ENCODE measurements at places on chromosomes 7 and 10. TPM values are rescaled to one million over a fixed set of nuclear protein-coding genes. Genes with fewer than 3 reads are reported as not detected.

Gene SLC18A2
- 4.6 TPM for total RNA-seq

DNA sequence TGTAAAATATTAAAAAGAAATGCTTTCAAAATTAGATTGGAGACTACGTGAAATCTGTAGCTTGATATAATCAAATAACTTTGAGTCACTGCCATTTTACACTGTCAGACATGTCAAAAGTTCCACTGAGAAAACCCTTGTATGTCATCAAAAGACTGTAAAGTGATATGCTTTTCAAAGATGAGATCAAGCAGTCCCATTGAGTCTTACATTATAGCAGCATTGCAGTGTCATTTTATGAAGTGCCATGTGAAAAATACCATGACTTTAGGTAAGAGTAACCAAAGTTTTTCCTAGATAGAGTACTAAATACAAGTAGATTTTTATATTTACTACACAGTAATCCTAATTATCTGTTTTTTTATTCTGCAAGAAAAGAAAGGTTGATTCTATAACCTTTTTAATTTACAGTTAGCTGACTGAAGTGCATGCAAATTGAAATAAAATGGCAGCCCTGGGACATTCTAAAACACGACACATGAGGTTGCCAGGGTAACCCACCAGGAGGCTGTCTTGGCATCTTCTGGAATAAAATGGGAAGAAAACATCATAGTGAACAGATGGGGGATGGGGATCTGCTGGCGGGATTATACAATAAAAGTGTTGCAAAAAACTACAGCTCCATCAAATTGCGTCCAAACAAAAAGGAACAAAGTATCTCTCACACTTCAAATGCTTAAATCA lies 91.3 kb upstream of the TMEM106B start:
- H3K4me3 ChIP-seq: no peak overlapping the region
- no peaks in the 10 kb centered on the region for H3K36me3 ChIP-seq
- H3K4me1 ChIP-seq: no peaks in the 10 kb centered on the region
- H3K27ac ChIP-seq: no peak overlapping the region

DNA sequence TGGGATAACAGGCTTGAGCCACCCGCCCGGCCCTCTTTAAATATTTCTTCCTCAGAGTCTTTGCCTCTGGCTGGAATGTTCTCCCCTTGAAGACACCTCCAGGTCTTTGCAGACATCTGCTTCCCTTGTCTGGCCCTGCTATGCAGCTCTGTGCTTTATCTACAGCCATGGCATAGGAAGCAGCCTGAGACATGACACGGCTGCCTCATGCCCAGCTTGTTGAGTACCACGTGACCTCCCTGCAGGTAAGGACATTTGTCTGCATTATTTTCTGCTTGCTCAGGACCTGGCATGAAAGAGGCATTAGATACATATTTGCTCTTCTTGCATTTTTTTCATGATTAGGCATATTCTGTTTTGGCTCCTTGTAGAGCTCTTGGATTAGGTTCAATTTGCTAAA lies 113.8 kb upstream of the KLF6 start:
- no peak for DNase-seq
- H3K27ac ChIP-seq: no peak overlapping the region
- H3K36me3 ChIP-seq: no peaks in the 10 kb centered on the region
- no peaks in the 10 kb centered on the region for H3K27me3 ChIP-seq
- H3K4me3 ChIP-seq: no peak overlapping the region

DNA sequence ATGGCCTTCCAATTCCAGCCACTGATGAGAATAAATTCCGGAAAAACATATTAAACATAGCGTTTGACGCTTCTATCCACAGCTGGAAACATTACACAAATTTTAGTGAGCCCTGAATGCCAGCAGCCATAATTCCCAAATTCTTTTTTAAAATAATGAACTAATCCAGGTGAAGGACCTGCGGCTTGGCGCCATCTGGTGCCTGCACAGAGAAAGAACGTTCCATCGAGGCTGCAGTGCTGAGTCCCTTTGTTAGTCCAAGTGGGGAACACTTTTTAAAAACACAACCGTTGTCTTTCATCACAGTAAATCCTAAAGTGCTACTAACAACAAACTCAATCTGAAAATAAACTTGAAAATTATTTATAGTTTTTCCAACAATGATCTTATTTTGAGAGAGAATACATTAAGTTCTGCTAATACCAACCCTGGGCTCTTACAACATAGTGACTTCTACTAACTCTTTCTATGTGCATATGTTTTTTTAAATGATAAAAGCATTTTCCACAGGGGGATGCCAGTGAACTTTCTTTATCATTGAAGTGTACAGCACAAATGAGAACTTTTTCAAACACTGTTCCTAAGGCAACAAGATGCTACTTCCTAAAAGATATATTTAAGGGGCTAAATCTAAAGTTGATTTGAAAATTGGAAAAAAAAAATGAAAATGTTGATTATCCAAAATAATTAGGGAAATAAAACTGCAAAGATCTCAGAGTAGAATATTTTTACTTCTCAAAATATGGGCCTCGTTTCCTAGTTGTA lies 166.9 kb upstream of the RNF32 start:
- H3K27me3 ChIP-seq: no peaks in the 10 kb centered on the region
- H3K36me3 ChIP-seq: no peaks in the 10 kb centered on the region
- DNase-seq: no peak
- no peak overlapping the region for H3K4me3 ChIP-seq

Gene SORBS1
- total RNA-seq: 91.7 TPM

DNA sequence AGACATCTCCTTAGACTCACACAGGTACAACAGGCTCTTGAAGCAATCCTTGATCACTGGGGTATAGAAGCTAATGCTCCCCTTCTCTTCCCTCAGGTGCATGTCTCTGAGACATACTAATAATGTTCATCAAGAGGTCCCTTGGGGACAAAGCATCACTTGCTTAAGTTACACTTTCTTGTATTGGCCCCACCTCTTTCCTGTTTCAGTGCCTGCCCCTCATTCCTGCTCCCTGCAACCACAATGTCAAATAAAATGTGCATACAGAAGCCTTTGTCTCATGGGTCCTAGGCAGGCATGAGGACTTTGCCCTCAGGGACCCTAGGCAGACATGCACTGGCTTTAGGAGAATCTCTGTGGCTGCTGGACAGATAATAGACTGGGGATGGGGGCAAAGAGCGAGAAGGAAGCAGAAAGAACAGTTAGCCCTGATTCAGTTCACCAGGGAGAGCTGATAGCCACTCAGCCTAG lies 175.0 kb upstream of the NPY start:
- no peaks in the 10 kb centered on the region for H3K27me3 ChIP-seq
- H3K4me3 ChIP-seq: no peak overlapping the region
- H3K4me1 ChIP-seq: no peaks in the 10 kb centered on the region
- no peak for DNase-seq
- no peak overlapping the region for H3K27ac ChIP-seq
- no peaks in the 10 kb centered on the region for H3K36me3 ChIP-seq
